ENCODE measurements at places on chromosomes 2 and 18. TPM values are rescaled to one million over a fixed set of nuclear protein-coding genes. Genes with fewer than 3 reads are reported as not detected.

The SERPINB12 gene
- total RNA-seq, result not detected

The GULP1 gene
- 55.9 TPM for total RNA-seq

DNA sequence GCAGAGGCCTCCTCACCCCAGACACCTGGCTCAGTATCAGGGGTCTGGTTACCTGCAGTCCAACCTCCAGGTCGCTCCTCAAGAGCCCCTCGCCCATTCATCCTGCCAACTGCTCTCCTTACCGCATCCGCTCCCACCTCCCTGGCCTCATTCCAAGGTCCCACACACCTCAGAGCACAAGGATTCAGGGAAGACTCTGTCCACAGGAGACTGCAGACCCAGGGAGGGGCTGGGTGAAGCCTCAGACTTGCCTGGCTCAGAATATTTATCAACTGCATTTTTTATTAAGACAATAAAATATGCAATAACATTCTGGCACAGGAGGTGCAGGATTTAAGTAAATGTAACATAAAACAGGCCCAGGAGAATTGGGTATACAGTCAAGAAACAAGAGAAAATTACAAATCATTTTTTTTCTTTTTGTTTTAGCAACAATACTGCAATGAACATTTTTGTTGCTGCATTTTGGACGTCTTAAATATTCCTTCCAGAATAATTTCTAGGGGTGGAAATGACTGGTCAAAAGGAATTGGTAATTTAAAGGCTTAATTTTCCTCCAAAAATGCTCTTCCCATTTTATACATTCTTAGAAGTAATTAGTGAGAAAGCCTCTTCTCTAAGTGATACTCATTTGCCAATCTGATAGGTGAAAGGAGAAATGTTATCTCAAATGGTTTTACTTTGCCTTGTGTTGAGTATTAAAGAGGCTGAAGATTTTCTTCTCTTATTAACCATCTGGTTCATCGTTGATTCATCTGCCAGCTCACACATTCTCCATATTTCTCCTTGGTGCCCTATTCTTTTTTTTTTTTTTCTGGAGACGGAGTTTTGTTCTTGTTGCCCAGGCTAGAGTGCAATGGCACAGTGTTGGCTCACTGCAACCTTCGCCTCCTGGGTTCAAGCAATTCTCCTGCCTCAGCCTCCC is 42.5 kb downstream of the TEX44 start:
- no peaks in the 10 kb centered on the region for H3K27me3 ChIP-seq
- H3K4me1 ChIP-seq, result peaks cover 21% of the 10 kb centered on the region
- DNase-seq, result no peak
- peak overlapping the region; percentile 47 for H3K27ac ChIP-seq

- H3K27me3 ChIP-seq, result no peaks in the 10 kb centered on the region
- H3K27ac ChIP-seq, result no peak overlapping the region
- no peak for DNase-seq
- H3K4me1 ChIP-seq, result no peaks in the 10 kb centered on the region
Observed at GRCh38 chr2:52141076-52141475, 1109.1 kb upstream of the NRXN1 start.

The ATF2 gene
- total RNA-seq, result 47.7 TPM

The RIT2 gene
- total RNA-seq, result 1.8 TPM

DNA sequence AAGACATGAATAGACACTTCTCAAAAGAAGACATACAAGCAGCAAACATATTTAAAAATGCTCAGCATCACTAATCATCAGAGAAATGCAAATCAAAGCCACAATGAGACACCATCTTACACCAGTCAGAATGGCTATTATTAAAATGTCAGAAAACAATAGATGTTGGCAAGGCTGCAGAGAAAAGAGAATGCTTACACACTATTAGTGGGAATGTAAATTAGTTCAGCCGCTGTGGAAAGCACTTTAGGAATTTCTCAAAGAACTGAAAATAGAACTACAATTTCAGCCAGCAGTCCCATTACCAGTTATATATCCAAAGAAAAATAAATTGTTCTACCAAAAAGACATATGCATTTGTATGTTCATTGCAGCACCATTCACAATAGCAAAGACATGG is 61.7 kb downstream of the STRADB start:
- H3K36me3 ChIP-seq, result no peaks in the 10 kb centered on the region
- no peak for DNase-seq
- no peak overlapping the region for H3K27ac ChIP-seq
- H3K4me3 ChIP-seq, result no peak overlapping the region
- no peaks in the 10 kb centered on the region for H3K4me1 ChIP-seq

GRCh38 chr18:12255626-12256026 is 1.5 kb downstream of the CIDEA start:
- no peak overlapping the region for H3K27ac ChIP-seq
- H3K27me3 ChIP-seq, result peaks cover 22% of the 10 kb centered on the region
- no peaks in the 10 kb centered on the region for H3K36me3 ChIP-seq
- peaks cover 16% of the 10 kb centered on the region for H3K4me1 ChIP-seq
- DNase-seq, result no peak

- peak; percentile 87 for DNase-seq
- no peak overlapping the region for H3K27ac ChIP-seq
- no peak overlapping the region for H3K4me3 ChIP-seq
- H3K27me3 ChIP-seq, result no peaks in the 10 kb centered on the region
- no peaks in the 10 kb centered on the region for H3K36me3 ChIP-seq
- peaks cover 8% of the 10 kb centered on the region for H3K4me1 ChIP-seq
Observed at GRCh38 chr2:53490659-53491058, 276.9 kb upstream of the CHAC2 start.

GRCh38 chr2:26274058-26274613 is 29.4 kb downstream of the HADHB start:
- H3K27ac ChIP-seq, result peak overlapping the region; percentile 26
- H3K4me3 ChIP-seq, result no peak overlapping the region
- peaks cover 18% of the 10 kb centered on the region for H3K36me3 ChIP-seq
- peak; percentile 89 for DNase-seq
- no peaks in the 10 kb centered on the region for H3K4me1 ChIP-seq

GRCh38 chr2:60958800-60959199 is 58.7 kb upstream of the PEX13 start:
- H3K27me3 ChIP-seq, result no peaks in the 10 kb centered on the region
- H3K27ac ChIP-seq, result no peak overlapping the region
- H3K4me1 ChIP-seq, result no peaks in the 10 kb centered on the region
- no peak for DNase-seq

- peak overlapping the region; percentile 16 for H3K27ac ChIP-seq
- no peak for DNase-seq
- H3K4me1 ChIP-seq, result no peaks in the 10 kb centered on the region
- no peaks in the 10 kb centered on the region for H3K36me3 ChIP-seq
- no peaks in the 10 kb centered on the region for H3K27me3 ChIP-seq
Observed at GRCh38 chr2:98654699-98655495, 46.5 kb downstream of the UNC50 start.

DNA sequence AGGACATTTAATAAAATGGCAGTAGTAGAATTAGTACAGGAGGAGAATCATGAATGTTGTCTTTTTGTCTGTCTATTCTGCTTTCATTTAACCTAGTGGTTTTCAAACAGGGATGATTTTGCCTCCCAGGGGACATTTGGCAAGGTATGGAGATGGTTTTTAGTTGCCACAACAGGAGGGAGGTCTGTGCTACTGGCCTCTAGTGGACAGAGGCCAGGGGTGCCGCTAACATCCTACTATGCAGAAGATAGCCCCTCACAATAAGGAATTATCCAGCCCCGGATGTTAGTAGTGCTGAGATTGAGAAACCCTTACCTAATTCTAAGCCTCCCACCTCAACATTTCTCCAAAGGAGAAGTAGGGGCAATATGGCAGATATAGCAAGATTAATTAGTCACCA is 18.3 kb downstream of the FASTKD2 start:
- no peak overlapping the region for H3K4me3 ChIP-seq
- no peak for DNase-seq
- no peaks in the 10 kb centered on the region for H3K27me3 ChIP-seq
- peaks cover 21% of the 10 kb centered on the region for H3K36me3 ChIP-seq
- no peak overlapping the region for H3K27ac ChIP-seq

The SCN1A gene
- 0.14 TPM for total RNA-seq

DNA sequence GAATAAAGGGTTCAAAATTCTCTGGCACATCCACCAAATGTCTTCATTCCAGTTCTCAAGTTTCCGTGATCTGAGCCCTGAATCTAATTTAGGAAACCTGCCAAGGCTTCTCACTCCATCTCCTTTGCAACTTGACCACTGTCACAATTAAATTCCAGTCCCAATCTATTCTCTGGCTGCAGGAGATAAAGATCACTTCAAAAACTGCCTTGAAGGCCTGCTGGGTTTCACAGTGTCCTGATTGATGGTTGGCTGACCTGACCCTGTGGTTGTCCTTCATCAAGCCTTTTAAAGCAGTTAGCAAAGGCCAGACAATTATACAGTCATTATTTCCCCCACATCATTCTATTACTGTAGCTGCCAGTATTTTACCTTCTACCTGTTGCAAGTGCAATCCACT is 60.3 kb upstream of the DNAJC10 start:
- no peaks in the 10 kb centered on the region for H3K27me3 ChIP-seq
- no peaks in the 10 kb centered on the region for H3K36me3 ChIP-seq
- DNase-seq, result no peak
- no peak overlapping the region for H3K27ac ChIP-seq
- H3K4me3 ChIP-seq, result no peak overlapping the region
- H3K4me1 ChIP-seq, result no peaks in the 10 kb centered on the region

GRCh38 chr2:88656690-88657089 is 29.4 kb upstream of the EIF2AK3 start:
- H3K4me1 ChIP-seq, result no peaks in the 10 kb centered on the region
- DNase-seq, result no peak
- no peaks in the 10 kb centered on the region for H3K36me3 ChIP-seq
- H3K27me3 ChIP-seq, result no peaks in the 10 kb centered on the region

DNA sequence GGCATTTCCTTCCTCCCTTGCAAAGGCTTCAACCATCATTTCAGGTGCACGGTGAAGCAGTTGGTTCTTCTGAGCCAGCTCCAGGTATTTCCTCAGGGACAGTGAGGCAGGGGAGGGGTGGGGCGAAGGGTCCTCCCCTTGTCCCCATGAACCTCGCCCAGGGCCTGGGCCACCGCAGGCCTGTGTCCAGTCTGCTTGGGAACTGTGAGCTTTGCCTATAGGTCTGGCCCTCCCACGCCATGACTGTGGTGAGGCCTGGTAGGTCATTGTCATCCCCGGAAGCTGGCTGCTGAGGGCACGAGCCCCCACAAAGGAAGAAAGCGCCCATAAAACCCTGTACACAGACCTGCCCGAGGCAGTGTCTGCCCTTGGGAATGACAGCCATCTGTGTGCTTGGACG is 134.3 kb downstream of the ACKR3 start:
- no peak for DNase-seq
- no peak overlapping the region for H3K4me3 ChIP-seq
- H3K4me1 ChIP-seq, result no peaks in the 10 kb centered on the region
- H3K36me3 ChIP-seq, result no peaks in the 10 kb centered on the region
- H3K27ac ChIP-seq, result no peak overlapping the region

- peak; percentile 74 for DNase-seq
- no peaks in the 10 kb centered on the region for H3K36me3 ChIP-seq
- H3K27ac ChIP-seq, result peak overlapping the region; percentile 89
- no peaks in the 10 kb centered on the region for H3K27me3 ChIP-seq
Observed at GRCh38 chr2:8682719-8683667, 1.1 kb downstream of the ID2 start.

The CYS1 gene
- total RNA-seq, result 10.3 TPM

DNA sequence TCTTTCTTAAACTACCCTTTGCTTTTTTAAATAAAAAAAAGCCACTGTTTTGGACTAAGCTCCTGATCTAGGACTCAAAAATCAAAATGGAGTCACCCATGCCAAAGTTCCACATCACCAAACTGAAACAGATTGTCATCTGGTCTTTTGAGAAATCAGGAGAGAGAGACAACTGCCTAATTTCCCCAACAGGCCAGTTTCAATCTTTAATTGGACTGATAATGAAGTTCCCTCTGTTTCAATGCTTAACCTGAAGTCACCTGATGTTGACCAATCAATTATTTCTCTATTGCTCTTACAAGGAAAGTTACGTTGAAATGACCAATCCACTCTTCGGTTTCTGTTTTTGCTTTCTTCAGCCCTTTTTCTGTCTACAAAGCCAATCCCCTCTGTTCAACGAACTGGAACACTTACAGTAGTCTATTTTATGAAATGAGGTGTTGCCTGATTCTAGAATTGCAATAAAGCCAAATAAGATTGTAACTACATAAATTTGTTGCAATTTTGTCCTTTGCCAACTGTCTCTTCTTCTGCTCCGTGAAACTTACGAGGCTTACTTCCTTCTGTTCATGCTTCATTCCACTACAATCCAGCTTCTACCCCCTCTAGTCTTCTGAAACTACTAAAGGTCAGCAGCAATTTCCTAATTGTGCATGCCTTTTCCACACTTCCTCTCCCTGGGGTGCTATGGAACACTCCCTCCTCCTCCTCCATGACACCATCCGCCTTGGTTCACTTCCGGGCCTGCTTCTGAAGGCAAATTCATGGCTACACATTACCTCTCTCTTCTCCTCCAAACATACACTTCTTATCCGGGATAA is 95.2 kb upstream of the CD302 start:
- no peaks in the 10 kb centered on the region for H3K27me3 ChIP-seq
- no peaks in the 10 kb centered on the region for H3K4me1 ChIP-seq
- no peaks in the 10 kb centered on the region for H3K36me3 ChIP-seq
- H3K4me3 ChIP-seq, result no peak overlapping the region
- no peak overlapping the region for H3K27ac ChIP-seq

The RMDN2 gene
- total RNA-seq, result 10.7 TPM

GRCh38 chr2:624551-625347 is 52.5 kb downstream of the TMEM18 start:
- H3K4me3 ChIP-seq, result no peak overlapping the region
- no peaks in the 10 kb centered on the region for H3K27me3 ChIP-seq
- no peak overlapping the region for H3K27ac ChIP-seq
- DNase-seq, result no peak

DNA sequence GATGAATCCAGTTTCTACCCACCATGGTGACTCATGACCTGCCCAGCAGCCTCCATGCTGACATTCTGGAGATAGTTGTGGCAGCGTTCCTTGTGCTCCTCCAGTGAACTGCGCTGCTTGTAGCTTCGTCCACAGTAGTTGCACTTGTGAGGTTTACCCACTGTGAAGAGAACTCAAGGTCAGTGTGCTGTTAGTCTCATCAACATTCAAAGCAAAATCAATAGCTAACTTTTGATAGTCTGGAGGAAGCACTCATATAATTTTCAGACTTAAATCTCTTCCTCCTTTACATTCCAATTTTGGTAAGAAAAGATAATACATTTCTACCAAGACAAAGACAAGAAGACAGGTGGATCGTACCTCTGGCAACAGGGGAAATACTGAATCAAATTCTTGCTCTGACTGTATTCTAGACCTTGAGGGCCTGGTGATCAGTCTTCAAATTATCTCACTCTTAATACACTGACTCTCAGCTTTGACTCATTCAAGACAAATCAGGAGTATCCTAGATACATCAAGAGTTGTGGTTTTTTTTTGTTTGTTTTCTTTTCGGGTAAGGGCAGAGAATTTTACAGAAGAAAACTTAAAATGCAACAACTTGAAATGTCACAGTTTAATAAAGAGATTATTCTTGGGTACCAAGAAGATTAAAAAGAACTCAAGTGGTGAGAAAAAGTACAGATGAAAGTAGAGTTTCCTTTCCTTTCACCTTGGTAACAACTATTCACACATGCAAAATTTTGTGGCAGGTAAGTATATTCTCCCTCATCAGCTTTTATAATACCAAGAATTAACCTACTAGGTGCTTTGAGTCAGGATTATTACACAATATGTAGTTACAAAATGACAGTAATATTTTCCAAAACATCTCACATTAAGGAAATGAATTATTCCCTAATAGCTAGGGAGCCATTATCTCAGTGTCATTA is 129.2 kb downstream of the IKZF2 start:
- DNase-seq, result no peak
- H3K4me3 ChIP-seq, result no peak overlapping the region
- H3K27ac ChIP-seq, result no peak overlapping the region
- H3K27me3 ChIP-seq, result no peaks in the 10 kb centered on the region
- H3K4me1 ChIP-seq, result no peaks in the 10 kb centered on the region

- DNase-seq, result no peak
- no peaks in the 10 kb centered on the region for H3K4me1 ChIP-seq
- H3K4me3 ChIP-seq, result no peak overlapping the region
- H3K27ac ChIP-seq, result no peak overlapping the region
- no peaks in the 10 kb centered on the region for H3K36me3 ChIP-seq
- no peaks in the 10 kb centered on the region for H3K27me3 ChIP-seq
Observed at GRCh38 chr2:204177977-204178522, 241.5 kb downstream of the ICOS start.

Data from sigmoid colon (tissue), 7 donors.